ENCODE measurements at places on chromosomes 5 and 9.

DNA sequence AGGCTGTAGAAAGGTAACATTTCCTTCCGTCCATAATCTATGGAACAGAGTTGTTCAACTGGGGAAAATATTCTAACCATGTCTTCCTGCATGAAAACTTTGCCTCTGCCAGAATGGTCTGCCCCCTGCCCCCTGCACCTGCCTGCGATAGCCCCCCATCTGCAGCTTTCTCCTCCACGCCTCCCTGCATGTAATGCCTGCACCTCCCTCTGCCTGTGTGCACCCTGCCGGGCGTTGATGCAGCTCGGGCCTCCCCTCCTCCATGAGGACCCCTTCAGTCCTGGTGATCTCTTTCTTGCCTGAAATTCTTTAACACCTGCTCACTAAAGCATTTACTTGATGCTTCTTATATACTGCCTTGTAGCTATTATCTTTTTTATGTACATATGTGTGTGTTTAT lies 266.2 kb downstream of the ARHGEF28 start:
- no peak for DNase-seq

GRCh38 chr5:163395792-163396191 lies 41.6 kb upstream of the CCNG1 start:
- DNase-seq = no peak

DNA sequence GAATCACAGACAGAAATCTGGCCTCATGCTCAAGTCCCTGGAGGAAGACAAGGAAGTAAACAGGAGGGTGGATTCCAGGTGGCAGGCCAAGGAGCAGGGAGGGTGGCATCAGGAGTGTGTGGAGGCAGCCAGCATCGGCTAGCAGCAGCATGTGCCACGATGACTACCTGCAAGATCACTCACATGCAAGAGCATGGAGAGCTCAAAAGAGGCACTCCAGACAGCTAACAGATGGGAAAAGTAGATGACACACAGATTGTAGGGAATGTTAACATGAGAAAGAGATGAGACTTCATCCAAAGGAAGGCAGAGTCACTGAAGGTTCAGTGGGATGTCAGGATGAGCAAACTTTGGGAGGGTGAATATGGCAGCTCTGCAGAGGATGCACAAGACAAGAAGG lies 104.3 kb downstream of the SEMA5A start:
- DNase-seq = no peak

- DNase-seq = peak; percentile 18
Observed at GRCh38 chr5:141734501-141735229, 52.6 kb upstream of the ARAP3 start.

GRCh38 chr5:142888469-142889085 lies 118.4 kb downstream of the ARHGAP26 start:
- DNase-seq = no peak

DNA sequence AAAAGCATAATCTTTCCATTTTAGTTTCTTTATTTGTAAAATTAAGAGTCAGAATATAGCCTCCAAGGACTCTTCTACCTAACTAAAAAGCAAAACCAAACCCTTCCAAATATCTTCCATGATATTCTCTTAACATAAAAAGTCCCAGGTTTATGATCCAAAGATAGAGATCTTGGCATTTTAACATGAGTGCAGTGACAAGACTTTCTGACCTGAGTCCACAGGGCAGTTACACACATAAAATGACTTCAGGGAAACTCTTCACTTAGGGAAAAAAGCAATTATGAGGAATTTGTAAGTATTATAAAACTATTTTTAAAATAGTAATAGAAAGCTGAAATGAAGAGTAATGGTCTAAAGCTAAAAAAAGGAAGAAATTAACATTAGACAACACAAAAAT lies 772.6 kb upstream of the DMAC1 start:
- DNase-seq = no peak

DNA sequence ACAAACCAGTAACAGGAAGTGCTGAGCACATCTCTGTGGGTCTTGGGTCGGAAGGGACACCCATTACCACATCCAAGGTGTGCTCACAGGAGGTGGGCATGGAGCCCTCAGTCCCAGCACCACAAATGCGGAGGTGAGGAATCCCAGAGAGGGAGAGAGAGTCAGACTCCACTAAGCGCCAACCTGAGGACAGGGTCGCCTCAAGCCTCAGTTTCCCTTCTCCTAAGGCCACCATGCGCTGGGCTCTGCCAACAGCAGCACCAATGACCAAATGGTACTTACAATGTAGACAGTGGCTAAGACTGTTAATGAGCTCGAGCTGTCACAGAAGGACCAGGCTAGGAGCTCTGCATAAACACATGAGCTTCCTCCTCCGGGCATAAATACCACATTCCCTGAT lies 43.1 kb downstream of the BICD2 start:
- no peak for DNase-seq

- no peak for DNase-seq
Observed at GRCh38 chr5:150774145-150774544, 4.4 kb upstream of the SMIM3 start.

DNA sequence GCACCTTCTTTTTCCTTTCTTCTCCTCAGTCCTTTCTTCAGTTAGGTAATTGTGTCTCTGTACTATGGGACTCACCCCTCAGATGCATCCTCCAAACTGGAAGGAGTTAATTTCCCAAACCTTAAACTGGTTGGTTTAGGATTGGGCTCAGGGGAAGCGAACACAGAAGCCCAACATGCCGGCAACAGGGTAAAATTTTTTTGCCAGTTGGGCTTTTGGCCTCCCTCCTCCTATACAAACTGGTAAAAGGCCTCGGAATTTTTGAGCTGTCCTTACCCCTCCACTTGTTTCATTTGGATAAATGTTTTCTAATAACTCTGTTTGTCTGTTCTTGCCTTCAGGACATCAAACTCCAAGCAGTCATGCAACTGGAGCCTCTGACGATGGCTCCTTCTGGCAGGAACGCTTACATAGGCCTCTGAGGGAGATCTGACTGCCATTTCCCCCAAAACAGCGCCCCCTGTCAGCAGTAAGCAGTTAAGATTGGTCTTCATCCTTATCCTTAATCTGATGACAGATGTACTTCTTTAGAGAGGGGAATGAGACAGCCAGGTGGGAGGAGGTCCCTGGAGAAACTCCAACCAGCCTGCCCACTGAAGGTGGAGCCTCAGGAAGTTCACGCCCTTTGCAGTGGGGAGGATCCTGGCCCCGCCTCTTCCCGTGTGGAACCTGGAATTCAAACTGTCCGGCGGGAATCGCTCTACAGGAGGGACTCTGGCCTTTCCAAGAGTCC lies 57.8 kb upstream of the SPINK5 start:
- no peak for DNase-seq

- DNase-seq = no peak
Observed at GRCh38 chr5:119250946-119251901, 104.6 kb upstream of the TNFAIP8 start.

DNA sequence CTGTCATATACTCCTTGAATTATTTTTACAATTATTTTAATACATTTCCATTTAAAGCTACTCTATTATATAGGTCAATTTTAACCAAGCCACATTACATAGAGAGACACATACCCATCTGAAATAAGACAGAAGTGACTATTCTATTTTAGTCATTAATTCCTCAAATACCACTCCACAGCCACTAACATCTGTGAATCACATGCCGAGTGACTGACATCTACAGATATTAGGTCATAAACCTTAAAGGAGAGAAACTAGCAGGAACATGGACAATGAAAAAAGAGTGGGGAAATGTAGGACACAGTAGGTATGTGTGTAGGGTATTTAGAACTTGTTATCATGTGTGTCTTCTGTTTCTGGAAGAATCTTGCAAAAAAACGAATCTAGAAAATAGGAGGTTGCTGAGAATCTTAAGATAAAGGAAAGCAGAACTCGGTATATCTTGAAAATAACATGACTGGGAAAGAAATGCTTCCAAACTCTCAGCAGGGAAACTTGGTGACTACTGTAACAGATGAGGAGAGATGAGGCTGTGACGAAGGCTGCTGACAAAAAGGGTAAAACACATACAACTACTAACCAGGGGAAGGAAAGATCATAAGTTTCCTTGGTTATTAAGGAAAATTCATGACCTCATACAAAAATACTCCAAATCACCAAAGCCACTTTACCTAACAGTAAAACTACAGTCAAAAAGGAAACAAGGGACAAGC lies 84.6 kb downstream of the PLPP1 start:
- no peak for DNase-seq

GRCh38 chr9:4421847-4422246 lies 68.4 kb upstream of the SLC1A1 start:
- no peak for DNase-seq

DNA sequence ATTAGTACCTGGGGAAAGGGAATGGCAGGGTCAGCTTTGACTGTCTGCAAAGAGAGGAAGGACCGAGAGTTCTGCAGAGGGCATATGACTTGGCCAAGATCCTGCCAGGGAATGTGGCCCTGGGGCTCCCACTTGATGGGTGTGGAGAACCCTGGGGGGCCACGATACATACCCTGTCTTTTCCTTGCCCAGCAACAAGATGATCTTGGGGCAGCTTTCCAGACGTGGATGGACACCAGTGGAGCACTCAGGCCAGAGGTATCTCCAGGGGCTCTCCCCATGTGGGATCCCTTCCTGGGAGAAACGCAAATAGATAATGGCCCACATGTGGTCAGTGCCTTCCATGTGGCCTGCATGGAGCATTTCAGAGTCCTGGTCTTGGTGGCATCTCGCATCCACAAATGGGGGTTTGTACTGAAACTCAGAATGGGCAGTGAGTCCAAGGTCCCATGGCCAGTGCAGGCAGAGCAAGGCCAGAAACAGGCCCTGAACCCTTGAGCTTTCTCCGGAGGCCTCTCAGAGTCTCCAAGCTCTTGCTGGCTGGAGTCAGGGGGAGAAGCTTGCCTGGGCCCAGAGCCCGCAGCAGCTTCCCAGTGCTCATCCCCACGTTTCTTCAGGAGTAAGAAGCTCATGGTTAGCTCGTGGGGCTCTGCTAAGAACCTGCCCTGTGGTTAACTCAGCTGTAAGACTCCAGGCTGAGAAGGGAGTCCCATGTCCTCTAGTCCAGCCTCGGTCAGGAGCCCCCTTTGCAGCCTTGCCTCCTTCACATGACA lies 18.3 kb upstream of the ORM1 start:
- no peak for DNase-seq

DNA sequence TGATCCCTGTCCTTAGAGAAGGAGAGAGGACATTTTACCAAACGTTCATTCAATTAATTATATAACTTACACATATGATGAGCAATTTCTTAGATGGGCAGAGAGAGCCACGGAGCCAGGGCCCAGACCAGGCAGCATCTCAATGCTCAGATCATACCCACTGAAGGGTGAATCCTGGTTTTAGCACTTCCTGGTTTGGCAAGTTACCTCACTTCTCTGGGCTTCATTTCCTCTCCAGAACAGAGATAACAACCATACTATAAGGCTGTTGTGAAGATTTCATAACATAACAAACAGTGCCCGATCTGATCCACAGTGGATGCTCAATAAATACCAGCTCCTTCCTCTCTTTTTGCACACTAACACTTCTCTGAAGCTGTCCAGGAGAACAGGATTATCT lies 271.1 kb downstream of the DENND1A start:
- no peak for DNase-seq

DNA sequence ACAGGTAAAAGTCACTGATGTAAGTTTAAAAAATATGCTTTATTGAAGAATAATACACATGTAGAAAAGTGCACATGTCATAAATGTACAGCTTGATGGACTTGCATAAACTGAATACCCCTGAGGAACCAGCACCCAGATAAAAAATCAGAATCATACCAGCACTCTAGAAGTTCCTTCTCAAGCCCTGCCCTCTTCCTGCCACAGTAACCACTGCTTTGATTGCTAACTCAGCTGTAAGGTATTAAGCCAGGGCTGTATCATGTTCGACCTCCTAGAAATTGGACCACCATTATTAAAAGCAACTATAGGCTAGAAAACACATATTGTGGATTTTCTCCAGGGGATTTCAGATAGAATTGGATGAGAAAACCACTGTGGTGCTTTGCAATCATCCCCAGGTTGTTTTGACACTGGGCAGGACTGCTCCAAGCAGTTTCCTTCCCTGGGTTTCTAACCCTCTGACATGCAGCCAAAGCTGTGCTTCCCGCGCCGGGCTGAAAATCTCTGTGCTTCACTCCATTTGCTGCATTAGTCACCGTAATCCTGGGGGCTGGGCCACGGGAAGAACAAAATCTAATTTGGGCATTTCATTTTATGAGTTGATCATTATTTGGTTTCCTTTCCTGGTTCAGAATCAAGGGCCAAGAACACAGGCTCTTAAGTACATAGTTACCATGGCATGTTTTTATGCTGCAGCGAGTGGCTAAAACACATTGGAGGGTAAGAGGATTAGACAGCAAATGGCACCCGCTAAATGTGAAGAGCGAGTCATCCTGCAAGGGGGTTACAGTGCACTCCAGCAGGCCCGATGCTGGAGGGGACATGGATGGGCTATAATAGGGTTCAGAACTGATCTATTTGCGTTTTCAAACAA lies 139.4 kb upstream of the IL12B start:
- DNase-seq = no peak

GRCh38 chr9:133421615-133422542 lies at the start of gene ADAMTS13:
Gene ADAMTS13, plus strand, starts transcription at chr9:133422367. Its CDS starts 77 bp downstream, at chr9:133422444.
- DNase-seq = peak; percentile 13

DNA sequence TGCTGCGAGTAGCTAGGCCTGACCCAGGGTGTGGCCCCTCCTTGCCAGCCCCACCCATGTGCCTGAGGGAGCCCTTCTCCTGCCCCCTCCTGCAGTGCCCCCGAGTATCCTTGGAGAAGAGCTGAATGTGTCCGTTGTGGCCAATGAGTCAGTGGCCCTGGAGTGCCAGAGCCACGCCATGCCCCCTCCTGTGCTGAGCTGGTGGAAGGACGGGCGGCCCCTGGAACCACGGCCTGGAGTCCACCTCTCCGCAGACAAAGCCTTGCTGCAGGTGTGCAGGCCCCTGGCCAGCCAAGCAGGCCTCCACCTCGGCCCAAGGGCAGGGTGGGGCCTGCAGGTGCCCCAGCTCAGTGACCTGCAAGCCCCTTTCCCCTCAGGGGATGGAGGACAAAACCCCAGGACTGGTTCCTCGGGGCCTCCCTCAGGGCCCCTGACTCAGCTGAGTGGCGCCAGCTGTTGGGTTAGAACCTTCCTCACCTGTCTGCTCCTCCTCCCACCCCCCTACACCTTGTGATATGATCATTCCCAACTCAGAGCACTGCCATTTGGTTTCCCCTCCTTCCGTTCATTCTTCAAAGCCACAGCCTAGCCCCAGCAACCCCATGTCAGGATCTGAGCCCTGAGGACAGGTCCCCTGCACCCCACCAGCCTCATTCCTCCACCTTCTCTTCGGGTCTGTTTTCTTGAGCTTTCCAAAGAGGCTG lies 80.0 kb upstream of the ASS1 start:
- DNase-seq = no peak

- no peak for DNase-seq
Observed at GRCh38 chr5:107952450-107952849, 281.7 kb upstream of the EFNA5 start.

- no peak for DNase-seq
Observed at GRCh38 chr5:180294913-180295555, 3.2 kb upstream of the MAPK9 start.

DNA sequence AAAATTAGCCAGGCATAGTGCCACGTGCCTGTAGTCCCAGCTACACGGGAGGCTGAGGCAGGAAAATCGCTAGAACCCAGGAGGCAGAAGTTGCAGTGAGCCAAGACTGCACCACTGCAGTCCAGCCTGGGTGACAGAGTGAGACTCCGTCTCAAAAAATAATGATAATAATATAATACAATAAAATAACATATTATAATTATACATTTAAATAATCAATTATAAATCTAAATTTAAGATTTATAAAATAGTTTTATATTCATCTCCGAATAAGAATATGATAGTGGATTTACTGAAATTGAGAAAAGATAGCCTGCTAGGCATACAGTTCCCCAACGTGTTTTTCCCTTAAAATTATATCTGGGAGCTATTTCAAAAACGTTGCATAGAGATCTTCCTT lies 599.6 kb downstream of the CDH18 start:
- DNase-seq = no peak

All from stimulated activated CD4-positive, alpha-beta T cell treated with anti-CD3 and anti-CD28 coated beads, Interleukin-4, amount 100 ng/mL, for 1 hour (primary cell).